Mucosa of descending colon (tissue), 3 donors: ENCODE measurements at places on chromosomes 1 and 21. TPM values are rescaled to one million over a fixed set of nuclear protein-coding genes. Genes with fewer than 3 reads are reported as not detected.

- DNase-seq: no peak
Measured at GRCh38 chr1:24900985-24901781, 28.9 kb downstream of the RUNX3 start.

DNA sequence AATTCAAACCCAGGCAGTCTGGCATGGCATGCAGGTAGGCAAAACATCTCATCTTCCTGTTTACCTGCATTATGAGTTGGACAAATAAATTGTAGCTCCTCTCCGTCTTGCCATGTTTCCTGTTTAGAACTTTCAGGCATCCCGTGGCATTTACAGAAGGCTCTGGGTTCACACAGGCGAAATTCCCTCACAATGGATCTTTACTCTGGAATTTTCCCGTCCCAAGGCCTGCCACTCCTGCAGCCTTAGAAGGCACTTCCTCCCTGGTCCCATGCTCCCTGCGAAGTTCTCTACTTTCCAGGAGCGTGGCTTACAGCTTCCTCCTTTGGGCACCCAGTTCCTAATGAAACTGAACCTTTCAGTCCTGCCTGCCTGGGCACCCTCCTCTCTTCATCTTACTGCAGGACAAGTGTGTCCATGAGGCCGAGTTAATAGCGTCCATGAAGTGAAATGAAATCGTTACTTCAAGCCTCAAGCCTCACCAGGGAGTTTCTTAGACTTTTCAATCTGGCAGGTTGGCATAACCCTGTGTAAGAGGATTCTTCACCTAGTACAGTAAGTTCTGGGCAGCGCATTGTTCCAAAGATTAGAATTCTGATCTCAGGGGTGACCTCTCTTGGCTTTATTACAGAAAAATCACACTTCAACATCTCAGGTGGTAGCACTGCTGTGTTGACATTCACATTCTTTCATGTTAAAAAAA lies 36.8 kb upstream of the AHCYL1 start:
- no peak for DNase-seq

- DNase-seq: peak; percentile 4
Measured at GRCh38 chr1:91948501-91949355, 473 bp upstream of the BRDT start.

DNA sequence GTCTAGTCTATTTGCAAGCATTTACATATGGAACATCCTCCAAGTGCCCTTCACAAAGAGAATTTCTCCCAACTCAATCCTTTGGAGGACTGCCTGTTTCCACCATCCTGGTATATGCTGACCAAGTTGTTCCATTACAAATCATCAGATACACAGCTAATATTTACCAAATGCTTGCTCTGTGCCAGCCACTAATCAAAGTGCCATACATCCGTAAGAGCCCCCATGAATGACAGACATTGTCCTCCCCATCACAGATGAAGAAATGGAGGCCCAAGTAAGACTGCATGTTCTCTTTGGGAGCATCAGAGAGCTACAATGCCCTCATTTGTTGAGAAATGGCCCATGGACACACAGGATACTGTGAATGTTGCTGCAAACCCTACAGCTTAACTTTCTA lies 130.0 kb upstream of the BACE2 start:
- no peak for DNase-seq

GRCh38 chr1:89635825-89636815 lies 3.2 kb downstream of the LRRC8C start:
- no peak for DNase-seq

- DNase-seq: peak; percentile 86
Measured at GRCh38 chr21:29372063-29372802, 73.5 kb downstream of the BACH1 start.

DNA sequence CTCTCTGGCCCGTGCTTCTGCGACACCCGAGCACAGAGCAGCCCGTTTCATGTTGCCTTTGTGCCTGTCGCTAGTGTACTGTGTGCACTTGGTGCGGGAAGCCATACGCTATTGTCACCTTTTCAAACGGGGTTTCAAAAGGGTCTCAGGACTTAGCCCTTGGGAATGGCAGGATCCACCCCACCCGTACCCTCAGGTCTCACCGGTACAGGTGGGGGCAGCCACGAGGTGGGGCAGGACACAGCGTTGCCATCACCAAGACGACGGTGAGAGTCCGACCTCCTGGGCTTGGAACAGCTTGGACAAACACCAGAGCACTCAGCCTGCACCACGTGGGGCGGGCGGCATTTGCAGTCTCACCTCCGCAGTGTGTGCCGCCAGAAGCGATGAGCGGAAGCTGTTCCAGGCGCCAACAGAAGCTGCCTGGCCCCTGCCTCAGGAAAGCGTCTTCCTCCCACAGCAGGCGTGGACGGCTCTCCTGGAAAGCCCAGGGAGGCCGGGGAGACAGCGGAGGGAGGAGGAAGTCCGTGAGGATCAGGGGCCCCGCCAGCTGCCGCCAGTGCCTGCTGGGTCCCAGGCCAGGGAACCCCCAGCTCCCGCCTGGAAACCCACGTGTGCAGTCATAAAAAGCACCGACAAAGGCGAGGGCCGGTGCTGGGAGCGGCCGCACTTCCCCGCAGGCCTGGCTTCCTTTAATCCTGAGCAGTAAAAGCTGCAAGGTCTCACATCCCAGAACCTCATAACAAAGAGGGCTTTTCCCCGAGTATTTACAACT lies 131.3 kb upstream of the ARHGEF16 start:
- peak; percentile 75 for DNase-seq

DNA sequence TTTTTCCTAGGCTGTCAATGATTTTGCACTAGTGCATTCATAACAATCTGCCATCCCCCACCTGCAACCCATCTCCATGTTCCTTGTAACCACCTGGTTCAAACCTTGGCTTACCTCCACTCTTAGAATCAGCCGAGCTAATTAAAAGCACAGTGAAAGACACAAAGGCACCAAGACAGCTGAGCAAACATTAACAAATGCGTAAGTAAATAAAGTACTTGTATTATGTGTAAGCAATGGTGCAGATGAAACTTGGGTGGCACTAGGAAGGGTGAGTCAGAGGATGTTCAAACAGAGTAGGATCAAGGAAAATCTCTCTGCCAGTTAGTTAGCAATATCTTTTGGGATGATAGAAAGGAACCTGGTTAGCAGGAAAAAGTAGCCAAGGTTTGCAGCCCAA lies 5.1 kb upstream of the FOXJ3 start:
- peak; percentile 57 for DNase-seq

DNA sequence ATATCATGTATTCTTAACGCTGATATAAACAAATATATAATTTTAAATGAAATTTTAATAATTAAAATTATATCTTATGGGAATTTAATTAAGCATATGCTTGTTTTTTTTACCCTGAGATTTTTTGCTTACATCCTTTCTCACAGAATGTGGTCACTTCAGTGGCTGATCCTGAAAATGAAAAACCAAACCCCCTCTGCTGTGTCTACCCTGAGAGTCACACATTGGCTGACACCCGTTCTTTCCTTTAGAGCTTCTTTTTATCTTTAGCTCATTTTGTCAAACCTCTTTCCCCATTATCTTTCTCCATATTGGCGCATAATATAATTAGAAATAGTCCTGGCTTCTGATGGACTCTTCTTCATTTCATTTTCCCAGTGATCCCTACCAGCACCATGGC lies 10.8 kb upstream of the CACYBP start:
- DNase-seq: no peak

- DNase-seq: no peak
Measured at GRCh38 chr1:23278717-23279116, 61.4 kb upstream of the HTR1D start.

DNA sequence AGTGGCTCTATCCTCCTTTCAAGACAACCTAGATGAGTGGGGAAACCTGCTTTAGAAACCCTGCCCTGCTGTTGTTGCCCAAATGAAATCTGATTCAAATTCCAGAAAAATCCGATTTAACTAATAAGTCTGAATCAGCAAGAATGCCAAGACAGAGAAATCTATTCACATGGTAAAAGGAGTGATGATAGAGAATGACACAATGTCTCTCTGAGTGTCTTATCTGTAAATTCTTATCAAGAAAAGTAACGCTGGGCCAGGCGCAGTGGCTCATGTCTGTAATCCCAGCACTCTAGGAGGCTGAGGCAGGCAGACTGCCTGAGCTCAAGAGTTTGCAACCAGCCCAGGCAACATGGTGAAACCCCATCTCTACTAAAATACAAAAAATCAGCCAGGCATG lies 13.7 kb upstream of the GUCA2A start:
- DNase-seq: no peak

- DNase-seq: peak; percentile 59
Measured at GRCh38 chr21:35508139-35508888, 459.2 kb upstream of the RUNX1 start.

GRCh38 chr1:100613817-100614559 lies 76.0 kb downstream of the GPR88 start:
- no peak for DNase-seq

GRCh38 chr1:82266351-82266750 lies 465.6 kb downstream of the ADGRL2 start:
- no peak for DNase-seq

DNA sequence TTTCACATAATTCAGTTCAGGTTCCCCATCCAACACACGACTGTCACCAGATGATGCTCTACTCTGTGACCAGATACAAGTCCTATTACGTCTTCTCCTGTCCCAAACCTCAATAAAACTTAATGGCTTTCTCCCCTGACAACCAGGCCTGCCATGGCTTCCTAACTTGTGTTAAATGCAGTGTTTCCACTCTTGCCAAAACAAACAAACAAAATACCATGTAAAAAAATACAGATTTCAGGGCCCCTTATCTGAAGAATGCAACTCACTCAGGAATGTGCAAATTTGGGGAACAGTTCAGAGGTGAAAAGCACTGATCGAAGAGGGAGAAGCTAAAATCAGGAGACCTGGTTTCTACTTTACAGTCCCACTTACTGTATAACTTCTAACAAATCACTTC lies 863 bp upstream of the NUF2 start:
- no peak for DNase-seq

GRCh38 chr1:80910426-80910825 lies 890.3 kb upstream of the ADGRL2 start:
- no peak for DNase-seq

DNA sequence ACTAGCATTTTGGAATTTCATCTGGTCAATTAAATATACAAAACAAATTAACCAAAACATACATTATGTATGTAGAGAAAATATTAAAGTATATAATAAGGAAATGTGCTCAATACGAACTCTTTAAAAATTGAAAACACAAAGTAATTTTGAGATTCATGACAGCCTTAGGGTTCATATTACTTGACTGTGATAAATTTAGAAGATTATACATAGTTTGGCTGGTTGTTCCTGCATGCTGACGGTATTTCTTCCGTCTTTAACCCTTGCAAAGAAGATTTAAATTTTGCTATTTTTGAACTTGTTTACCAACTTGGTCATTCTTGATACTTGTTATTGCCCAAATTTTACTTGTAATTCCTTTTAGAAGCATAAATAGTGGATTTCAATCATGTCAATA lies 298.2 kb downstream of the NFIA start:
- DNase-seq: no peak

DNA sequence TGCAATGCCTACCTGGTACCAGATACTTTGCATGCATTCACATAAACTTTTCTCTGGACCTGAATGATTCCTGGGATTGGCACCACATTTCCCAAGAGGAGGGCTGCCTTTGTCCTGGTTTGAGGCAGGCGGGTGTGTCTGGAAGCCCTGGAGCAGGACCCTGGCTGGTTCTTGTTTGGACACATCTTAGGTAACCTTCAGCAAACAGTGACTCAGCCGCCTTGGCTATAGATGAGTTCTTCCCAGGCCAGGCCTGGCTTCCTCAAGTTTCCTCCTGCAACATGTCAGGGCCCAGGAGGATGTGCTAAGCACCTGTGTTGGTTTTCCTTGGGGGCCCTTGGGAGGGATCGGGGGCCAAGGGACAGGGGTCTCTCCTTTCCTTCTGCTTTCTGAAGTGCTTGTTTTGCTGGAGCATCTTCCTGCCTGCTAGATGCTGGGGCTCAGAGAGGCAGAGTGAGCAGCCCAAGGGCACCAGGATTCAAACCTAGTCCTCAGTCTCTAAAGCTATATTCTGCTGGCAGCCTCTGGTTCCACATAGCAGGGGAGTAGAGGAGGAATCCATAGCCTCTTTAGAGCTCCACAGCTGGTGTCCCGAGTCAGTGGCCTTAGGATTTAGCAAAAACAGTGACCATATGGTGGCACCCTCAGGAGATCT lies 38.2 kb downstream of the PAX7 start:
- DNase-seq: peak; percentile 46

DNA sequence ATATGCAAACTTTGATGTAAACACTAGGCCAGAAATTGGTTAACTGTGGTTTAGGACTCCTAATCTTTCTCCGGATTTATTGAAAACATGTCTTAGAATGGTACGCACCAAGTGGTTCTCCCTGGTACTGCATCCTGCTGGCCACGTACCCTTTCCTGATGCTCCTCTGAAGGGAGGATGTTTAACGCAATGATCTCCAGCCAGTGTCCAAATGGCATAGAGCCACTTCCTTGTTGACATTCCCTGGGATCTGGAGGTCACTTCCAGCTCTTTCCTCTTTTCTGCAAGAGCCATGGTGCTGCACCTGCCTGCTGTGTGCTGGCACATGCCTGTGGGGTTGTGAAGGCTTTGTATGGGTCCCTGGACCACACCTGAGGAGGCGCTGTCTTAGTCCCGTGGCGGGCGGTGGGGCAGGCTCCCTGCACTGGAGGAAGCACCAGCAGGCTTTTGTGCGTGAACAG lies 53.9 kb downstream of the GALNT2 start:
- peak; percentile 76 for DNase-seq

- DNase-seq: no peak
Measured at GRCh38 chr1:197967066-197967465, 49.9 kb downstream of the LHX9 start.

GRCh38 chr1:15231714-15232201 lies 15.3 kb upstream of the FHAD1 start:
- no peak for DNase-seq

DNA sequence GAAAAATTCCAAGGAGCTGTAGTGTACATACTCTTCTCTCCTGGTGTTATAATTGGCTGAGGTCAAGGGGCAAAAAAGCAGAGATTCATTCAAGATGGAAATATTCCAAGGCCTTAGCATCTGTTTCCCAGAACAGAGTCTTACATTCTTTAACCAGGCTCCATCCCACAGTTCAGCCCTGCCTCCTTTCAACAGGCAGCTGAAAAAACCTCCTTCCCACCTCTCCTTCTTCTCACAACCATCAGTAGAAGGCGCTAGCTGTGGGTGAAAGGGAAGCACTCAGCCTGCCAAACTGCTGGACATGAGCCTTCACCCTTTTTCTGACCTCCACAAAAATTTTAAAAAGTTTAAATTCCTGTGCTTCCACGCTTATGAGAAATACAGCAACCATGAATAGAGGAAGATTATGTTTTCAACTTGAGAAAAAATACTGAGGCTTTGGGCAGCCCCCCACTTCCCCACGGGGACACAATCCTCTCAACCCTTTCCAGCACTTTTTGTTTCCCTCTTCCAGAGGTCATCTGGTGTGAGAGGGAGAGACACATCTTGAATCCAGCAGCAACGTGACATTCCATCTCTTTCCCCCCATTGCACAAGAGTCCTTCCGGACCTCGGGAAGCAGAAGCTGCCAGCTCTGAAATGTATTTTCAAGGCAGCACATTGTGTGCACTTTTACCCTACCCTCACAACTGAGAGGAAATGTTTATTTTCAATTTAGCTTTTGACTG lies 43.2 kb upstream of the FMO2 start:
- DNase-seq: peak; percentile 14

The RNU1-3 gene
- 2,195 TPM for total RNA-seq

The GREM2 gene
- total RNA-seq: 5.1 TPM

The CCDC24 gene
- total RNA-seq: 19.6 TPM

The GBP2 gene
- total RNA-seq: 68.9 TPM

The SMIM34 gene
- not detected for total RNA-seq

The RAB3B gene
- 3.5 TPM for total RNA-seq

The C1orf105 gene
- total RNA-seq: not detected

The BMP8A gene
- 6.5 TPM for total RNA-seq

The CR2 gene
- 0.38 TPM for total RNA-seq

The B3GALT5 gene
- total RNA-seq: 149 TPM
